ENCODE measurements at places on chromosomes 3 and 15. TPM values are rescaled to one million over a fixed set of nuclear protein-coding genes. Genes with fewer than 3 reads are reported as not detected.

The AGBL1 gene
- polyA plus RNA-seq = not detected

The MAGEL2 gene
- polyA plus RNA-seq = 1.3 TPM

The ATP8B4 gene
- 0.88 TPM for polyA plus RNA-seq

The GHRL gene
- 1.9 TPM for polyA plus RNA-seq

The CYP11A1 gene
- 1.1 TPM for polyA plus RNA-seq

The TAGLN3 gene
- polyA plus RNA-seq = 1,344 TPM

The OIP5 gene
- polyA plus RNA-seq = 9.2 TPM

The GRK7 gene
- not detected for polyA plus RNA-seq

The MYLK gene
- 24.3 TPM for polyA plus RNA-seq

The TPRG1 gene
- polyA plus RNA-seq = not detected

The GOLIM4 gene
- polyA plus RNA-seq = 8.6 TPM

The RAB11A gene
- polyA plus RNA-seq = 329 TPM

The ZMYND10 gene
- polyA plus RNA-seq = 18.3 TPM

The PIK3CB gene
- polyA plus RNA-seq = 18.2 TPM

The ZNF501 gene
- 3.3 TPM for polyA plus RNA-seq

The OSTN gene
- not detected for polyA plus RNA-seq

The SERPINI1 gene
- 55.2 TPM for polyA plus RNA-seq

The SH3GL3 gene
- polyA plus RNA-seq = 16.8 TPM

The RTP4 gene
- 2.0 TPM for polyA plus RNA-seq

The TUSC7 gene
- polyA plus RNA-seq = not detected

The C15orf40 gene
- polyA plus RNA-seq = 18.9 TPM

The GCNT3 gene
- not detected for polyA plus RNA-seq

The MYRIP gene
- 4.3 TPM for polyA plus RNA-seq

The NR1I2 gene
- not detected for polyA plus RNA-seq

The TMEM44 gene
- polyA plus RNA-seq = 20.1 TPM

The MYL3 gene
- 4.8 TPM for polyA plus RNA-seq

The CTDSPL gene
- polyA plus RNA-seq = 8.6 TPM

The ACY1 gene
- polyA plus RNA-seq = 11.5 TPM

The EPHB3 gene
- 17.0 TPM for polyA plus RNA-seq

The SQOR gene
- polyA plus RNA-seq = 4.5 TPM

The GOLGA6B gene
- polyA plus RNA-seq = not detected

The ZNF774 gene
- polyA plus RNA-seq = 2.3 TPM

The EPM2AIP1 gene
- 8.7 TPM for polyA plus RNA-seq

The GOLGA8S gene
- polyA plus RNA-seq = not detected

The CLCN2 gene
- polyA plus RNA-seq = 2.6 TPM

The BCL2A1 gene
- not detected for polyA plus RNA-seq

The EAF2 gene
- polyA plus RNA-seq = 2.7 TPM

The LRRC34 gene
- 2.9 TPM for polyA plus RNA-seq

The PRR20G gene
- not detected for polyA plus RNA-seq

The HESX1 gene
- 0.71 TPM for polyA plus RNA-seq

The SAMMSON gene
- polyA plus RNA-seq = not detected

The CCDC54 gene
- polyA plus RNA-seq = not detected

The GNAT1 gene
- 0.59 TPM for polyA plus RNA-seq

The COL6A5 gene
- polyA plus RNA-seq = not detected

All from brain (organoid and tissue), 16 donors.